ENCODE measurements at places on chromosomes 7 and 10.

DNA sequence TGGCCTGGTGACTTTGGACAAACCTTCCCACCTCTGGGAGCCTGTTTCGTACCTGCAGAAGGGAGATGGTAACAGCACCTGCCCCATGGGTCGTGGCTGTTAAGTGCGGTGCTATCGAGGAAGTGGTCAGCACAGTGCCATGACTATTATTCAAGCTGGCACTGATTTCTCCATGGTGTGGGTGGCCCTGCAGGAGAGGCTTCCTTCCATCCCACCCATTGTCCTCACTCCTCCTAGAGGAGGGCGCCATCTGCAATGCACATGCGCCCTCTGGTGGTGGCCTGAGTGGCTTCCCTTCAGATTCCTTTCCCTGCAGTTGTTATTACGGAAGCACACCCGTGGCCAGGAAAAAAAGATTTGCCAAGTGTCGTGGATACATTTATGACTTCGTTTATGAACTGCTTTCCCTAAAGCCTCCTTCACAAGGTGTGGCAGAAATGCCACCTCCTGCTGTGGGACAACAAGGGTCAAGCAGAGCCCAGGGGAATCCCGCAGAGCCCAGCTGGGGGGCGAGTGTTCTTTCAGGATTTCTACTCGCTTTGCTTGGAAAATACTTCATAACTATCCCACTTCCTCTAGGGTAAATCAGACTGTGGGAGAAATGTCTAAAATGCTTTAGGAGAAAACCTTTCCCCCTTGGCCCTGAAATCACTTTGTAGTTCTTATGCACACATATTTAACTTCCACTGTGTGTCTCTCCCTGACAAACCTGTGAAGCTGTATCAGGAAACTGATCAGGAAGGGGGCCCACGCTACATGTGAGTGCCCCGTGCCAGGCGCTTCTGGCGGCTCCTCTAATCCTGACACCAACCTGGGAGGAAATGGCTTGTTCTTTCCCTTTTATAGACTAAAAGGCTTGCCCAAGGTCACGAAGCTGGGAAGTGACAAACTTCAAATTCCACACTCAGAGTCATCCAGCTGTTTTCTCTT, 98.0 kb upstream of the ANLN start:
- DNase-seq, result peak; percentile 41

GRCh38 chr7:92735707-92736106, 100.7 kb downstream of the CDK6 start:
- DNase-seq, result no peak

- no peak for DNase-seq
Observed at GRCh38 chr10:52900593-52900992, 128.0 kb upstream of the MBL2 start.

DNA sequence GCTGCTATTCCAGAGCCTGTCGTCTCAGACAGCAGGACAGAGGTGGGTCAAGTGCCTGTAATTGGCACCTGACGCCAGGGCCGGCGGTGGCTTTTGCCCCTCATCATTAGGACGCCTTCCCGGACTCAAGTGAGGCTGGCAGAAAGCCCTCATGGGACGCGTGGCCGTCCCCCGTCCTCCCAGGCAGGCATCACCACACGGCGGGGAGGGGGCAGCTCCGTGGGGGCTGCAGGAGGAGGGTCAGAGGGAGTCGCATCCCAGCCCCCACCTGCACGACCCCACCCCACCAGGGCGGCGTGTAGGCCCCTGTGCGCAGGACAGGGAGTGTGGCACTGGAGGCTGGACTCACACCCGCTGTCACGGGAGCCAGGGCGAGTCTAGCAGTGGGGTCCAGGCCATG, 16.3 kb downstream of the CFAP46 start:
- no peak for DNase-seq

- no peak for DNase-seq
Observed at GRCh38 chr7:91554883-91555282, 290.6 kb downstream of the FZD1 start.

GRCh38 chr10:129911451-129912165, 52.5 kb downstream of the EBF3 start:
- no peak for DNase-seq

DNA sequence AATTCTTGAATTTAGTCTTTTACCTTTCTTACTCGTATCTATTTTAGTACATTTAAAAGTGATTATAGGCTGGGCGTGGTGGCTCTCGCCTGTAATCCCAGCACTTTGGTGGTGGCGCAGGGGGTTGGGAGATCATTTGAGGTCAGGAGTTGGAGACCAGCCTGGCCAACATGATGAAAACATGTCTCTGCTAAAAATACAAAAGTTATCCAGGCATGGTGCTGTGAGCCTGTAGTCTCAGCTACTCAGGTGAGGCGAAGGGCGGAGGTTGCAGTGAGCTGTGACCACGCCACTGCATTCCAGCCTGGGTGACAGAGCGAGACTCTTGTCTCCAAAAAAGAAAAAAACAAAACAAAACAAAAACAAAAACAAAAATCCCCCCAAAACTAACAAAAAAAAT, 12.2 kb downstream of the PRKCQ start:
- DNase-seq, result no peak

GRCh38 chr10:49441488-49442476, 45.9 kb upstream of the DRGX start:
- no peak for DNase-seq

GRCh38 chr7:55439627-55440026, 74.5 kb downstream of the LANCL2 start:
- no peak for DNase-seq

- no peak for DNase-seq
Observed at GRCh38 chr7:1546274-1546908, 9.6 kb downstream of the TMEM184A start.

GRCh38 chr7:67866054-67866453, 869.4 kb downstream of the TYW1 start:
- no peak for DNase-seq

DNA sequence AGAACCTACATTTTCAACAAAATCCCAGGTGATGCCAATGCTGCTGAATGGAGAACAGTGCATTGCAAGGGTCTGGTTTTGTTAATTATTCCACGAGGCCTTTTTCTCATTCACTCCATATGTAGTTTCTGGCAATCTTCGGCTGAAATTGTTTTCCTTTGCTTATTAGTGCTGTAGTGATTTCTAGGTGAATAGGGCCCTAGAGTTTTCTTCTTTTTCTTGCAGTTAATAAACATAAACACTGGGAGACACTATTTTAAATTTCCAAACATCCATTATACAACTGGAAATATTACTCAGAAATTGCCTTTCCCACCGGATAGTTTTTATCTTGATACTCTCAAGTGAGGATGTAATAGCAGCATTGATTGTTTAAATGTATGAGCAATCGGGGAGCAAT, 435.6 kb downstream of the XPNPEP1 start:
- no peak for DNase-seq

- DNase-seq, result no peak
Observed at GRCh38 chr7:156932006-156932405, 17.5 kb upstream of the NOM1 start.

DNA sequence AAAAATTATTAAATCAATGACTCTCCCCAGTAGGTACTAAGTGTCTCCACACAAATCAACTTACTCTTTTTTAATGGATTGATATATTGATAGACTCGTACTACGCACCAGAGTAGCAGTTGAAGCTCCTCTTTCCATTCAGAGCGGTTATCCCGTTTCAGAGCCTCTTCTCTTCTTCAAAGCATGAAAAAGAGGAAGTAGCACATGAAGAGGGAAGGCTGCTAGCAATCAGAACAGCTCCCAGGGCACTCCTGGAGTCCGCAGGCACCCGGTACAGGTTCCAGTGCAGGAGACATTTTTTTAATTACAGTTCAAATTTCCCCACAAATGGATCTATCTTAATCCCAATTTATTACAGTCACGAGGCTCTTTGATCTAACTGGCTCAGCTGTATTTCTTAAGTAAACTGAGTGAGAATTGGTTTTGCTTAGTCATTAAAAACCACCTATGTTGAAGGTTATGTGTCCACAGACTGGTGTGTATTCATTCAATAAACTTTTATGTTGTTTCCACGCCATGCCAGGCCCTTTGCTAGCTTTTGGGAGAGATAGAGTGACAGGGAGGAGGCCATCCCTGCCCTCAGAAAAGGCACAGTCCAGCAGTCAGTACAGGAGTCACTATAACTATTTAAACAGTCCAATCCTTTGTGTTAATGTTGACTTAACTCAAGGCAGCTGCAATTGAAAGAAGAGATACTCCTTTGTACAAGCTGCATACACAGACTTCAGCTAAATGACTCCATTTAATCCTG, 32.1 kb upstream of the CALN1 start:
- no peak for DNase-seq

- no peak for DNase-seq
Observed at GRCh38 chr10:97549587-97550322, 22.8 kb upstream of the ANKRD2 start.

DNA sequence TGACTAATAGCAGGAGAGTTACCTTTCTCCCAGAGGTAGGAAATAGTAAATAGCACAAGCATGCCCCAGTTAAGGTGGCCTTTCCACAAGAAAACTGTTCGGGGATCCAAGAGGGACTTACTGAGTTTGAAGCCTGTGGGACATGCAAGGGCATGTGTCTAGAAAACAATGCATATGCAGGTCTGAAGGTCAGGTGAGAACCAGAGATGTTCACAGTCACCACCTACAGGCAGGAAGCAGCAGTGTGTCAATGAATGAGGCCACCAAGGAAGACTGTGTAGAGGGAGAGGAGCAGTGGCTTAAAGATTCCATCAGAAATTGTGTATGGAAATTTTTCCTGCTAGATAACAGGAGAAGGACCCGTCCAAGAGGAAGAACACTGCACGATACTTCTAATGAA, 66.0 kb downstream of the CALD1 start:
- no peak for DNase-seq

- no peak for DNase-seq
Observed at GRCh38 chr7:128076796-128077271, 45.6 kb upstream of the LRRC4 start.

- peak; percentile 21 for DNase-seq
Observed at GRCh38 chr10:25080880-25081581, 64.6 kb downstream of the THNSL1 start.

GRCh38 chr10:119282446-119282845, 75.1 kb downstream of the GRK5 start:
- no peak for DNase-seq

- DNase-seq, result no peak
Observed at GRCh38 chr7:13737563-13737962, 251.9 kb downstream of the ETV1 start.

GRCh38 chr10:14240253-14241189, 90.2 kb downstream of the FRMD4A start:
- no peak for DNase-seq
